Inflammatory macrophage (primary cell): ENCODE measurements at places on chromosomes 1 and 21.

DNA sequence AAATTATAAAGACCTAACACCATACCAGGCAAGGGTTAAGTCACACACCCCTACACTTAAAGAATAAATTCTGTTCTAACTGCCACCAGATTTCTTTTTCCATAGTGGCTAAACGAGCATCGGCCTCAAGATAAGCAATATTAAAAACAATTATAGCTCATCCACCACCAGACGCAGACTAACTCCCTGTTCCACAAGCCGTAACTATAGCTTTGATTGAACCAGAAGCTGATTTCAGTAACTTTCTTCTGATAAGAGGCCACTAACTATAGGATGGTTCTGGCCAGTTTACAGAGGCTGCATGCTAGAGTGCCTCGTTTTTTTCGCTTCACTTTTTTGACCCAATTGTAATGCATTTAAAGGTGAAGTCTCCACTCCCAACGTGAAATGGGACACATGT, 238.8 kb downstream of the MRPL39 start:
- no peak for DNase-seq

DNA sequence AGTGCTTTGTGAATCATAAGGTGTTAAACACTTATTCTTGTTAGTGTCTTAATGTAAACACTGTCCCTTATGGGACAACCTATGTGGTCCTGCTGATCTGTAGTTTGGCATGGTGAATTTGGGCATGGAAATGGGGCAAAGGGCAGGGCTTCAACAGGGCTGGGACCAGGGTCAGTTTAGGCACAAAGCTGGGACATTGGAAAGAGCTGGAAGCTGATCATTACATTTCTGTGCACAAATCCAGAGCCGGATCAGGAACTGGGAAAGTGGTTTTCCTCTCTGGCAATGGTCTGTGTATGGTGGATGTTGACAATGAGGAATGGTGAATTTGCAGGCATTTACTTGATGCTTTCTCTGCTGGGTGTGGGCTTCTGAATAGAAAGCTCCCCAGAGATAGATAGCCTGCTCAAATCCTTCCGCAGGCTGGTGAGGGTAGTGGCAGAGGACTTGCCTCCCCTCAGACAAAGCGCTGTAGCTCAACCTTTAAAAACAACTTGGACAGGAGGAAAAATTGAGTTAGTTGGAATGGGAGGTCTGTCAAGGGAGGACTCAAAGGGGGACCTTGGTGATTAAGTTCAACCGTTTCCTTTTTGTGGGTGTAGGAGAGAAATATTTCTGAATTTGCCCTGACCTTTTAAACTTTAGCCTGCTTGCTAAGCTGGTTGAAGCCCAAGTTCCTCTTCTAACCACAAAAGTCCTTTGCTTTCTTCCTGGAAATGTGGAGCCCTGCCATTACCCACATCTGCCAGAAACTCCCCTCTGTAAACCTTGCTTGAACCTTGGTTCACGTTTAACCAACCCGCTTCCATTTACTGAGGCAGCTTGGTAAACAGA, 35.3 kb downstream of the HLX start:
- peak; percentile 71 for DNase-seq

- DNase-seq, result peak; percentile 36
Measured at GRCh38 chr1:202159534-202160371, 649 bp downstream of the PTPN7 start.

DNA sequence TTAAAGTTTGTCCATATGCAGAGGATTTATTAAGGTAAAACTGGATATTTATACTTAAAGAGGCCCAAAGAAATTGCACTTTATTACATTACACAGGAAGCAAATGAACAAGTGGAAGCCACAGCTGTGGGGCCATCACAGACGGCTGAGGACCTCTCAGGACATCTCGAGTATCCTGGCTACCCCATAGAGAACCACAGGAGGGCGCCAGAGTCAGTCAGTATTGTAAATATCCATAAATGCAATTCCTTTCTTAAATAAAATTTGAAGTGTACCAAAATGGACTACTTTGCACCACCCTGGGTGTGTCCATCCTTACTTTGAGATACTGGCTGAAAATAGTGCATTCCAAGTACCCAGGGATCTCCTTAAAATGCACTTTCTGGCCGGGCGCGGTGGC, 257.2 kb downstream of the MRPL39 start:
- peak; percentile 12 for DNase-seq

DNA sequence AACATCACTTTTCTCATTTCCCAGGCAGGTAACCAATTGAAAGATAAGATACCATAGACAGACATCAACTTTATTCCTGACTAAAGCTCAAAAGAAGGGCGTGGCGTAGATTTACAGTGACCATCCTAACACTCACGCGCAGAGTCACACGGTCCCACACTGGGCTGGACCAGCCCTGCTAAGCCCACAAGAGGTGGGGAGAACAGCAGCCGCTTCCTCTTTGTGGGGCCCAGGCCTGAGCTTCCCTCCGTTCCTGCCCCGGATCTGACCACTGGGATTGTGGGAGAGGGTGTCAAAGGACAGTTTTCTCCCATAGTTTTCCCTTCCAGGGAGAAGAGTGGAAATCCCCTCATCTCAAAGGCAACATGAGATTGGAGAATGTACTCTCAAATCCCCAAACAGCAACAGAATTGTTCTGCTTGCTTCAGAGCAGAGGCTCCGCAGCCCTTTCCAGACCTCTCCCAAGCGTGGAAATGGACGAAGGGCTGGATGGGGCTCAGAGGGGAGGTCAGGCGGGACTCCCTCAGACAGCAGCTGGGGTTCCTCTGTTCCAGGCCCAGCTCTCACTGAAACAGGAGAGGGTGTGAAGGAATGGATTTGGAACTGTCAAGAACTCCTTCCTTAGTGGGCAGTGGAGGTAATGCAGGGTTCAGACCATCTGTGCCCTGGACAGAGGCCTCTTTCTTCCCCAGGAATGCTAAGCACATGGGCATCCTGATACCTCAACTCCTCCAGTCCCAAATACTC, 33.7 kb downstream of the L1TD1 start:
- peak; percentile 38 for DNase-seq

- no peak for DNase-seq
Measured at GRCh38 chr1:224482619-224483018, 48.0 kb upstream of the WDR26 start.

GRCh38 chr1:178310685-178311105, 186.1 kb downstream of the CLEC20A start:
- peak; percentile 85 for DNase-seq

DNA sequence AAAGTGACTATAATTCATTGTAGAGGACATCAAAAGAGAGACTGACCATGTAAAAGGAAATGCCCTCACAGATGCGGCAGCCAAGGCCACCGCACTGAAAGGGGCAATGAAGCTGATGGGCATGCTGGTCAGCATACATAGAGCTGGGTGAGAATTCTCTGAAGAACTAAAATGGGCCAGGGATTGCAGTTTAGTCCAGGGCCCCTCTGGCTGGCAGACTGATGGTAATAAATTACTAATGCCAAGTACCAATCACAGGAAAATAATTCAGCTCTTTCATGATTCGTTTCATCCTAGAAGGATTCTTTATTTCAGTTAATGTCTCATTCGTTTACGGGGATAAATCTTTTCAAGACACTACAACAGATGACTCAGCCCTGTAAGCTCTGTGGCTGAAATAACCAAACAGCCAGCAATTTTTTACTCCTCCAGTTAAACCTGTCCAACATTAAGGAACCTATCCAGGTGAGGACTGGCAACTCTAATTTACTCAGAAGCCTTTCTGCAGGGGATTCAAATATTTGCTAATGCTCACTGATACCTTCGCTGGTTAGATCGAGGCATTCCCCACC, 56.9 kb upstream of the MAP1LC3C start:
- DNase-seq, result no peak

- DNase-seq, result no peak
Measured at GRCh38 chr1:25873120-25873519, 2.4 kb downstream of the PAQR7 start.

DNA sequence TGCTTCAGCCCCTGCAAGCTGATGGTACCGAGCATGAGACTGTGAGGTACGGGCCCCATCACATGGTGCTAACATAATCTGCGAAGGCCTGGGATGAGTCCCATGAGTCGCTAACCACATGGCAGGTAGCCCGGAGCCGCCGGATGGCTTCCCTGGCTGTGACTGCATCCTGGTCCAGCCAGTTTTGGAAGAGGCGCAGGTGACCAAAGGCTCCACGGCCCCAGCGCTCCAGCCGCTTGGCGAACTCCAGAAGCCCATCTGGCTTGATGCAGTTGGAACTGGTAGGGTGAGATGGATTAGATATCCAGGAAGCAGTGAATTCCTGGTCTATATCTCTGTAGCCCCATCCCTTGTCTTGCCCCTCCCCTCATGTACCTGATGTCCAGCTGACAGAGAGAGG, 24.6 kb downstream of the LRRC41 start:
- no peak for DNase-seq

DNA sequence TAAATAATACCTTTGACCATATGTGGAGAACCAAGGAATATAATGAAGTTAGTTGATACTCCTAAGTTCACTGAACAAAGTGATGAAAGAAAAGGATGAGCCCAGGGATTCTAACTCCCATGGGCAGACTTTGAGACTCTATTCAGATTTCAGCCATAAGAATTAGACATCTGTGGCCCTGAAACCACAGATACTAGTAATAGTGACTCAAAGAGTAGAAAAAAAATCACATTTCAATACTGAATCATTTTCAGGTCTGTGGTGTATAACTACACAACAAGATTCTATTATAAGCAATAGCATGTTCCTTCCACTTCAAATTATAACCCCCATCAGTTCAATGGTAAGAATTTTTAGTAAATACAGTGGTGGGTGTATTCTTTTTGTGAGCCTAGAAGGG, 16.4 kb upstream of the F13B start:
- DNase-seq, result no peak

DNA sequence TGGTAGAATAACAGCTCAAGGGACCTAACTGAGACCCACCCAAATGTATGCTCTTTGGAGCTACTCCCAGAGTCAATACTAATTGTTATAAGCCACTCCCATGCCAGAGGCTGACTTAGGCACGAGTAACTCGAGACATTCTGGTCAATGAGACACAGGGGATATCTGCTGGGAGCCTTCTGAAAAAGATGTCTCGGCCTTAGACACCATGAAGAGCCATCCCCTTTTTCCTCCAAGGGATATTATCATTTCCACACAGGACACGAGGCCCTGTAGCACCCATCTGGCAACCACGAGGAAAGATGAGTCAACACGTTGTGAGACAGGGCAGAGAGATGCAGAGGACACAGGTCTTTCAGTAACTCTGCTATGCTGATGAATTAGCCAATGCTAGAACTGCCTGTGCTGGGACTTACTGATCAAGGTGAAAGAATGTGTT, 30.7 kb downstream of the ITPKB start:
- DNase-seq, result peak; percentile 79

GRCh38 chr21:15557925-15558324, 171.9 kb upstream of the USP25 start:
- no peak for DNase-seq

GRCh38 chr1:226888021-226888420, 17.6 kb downstream of the PSEN2 start:
- DNase-seq, result no peak

DNA sequence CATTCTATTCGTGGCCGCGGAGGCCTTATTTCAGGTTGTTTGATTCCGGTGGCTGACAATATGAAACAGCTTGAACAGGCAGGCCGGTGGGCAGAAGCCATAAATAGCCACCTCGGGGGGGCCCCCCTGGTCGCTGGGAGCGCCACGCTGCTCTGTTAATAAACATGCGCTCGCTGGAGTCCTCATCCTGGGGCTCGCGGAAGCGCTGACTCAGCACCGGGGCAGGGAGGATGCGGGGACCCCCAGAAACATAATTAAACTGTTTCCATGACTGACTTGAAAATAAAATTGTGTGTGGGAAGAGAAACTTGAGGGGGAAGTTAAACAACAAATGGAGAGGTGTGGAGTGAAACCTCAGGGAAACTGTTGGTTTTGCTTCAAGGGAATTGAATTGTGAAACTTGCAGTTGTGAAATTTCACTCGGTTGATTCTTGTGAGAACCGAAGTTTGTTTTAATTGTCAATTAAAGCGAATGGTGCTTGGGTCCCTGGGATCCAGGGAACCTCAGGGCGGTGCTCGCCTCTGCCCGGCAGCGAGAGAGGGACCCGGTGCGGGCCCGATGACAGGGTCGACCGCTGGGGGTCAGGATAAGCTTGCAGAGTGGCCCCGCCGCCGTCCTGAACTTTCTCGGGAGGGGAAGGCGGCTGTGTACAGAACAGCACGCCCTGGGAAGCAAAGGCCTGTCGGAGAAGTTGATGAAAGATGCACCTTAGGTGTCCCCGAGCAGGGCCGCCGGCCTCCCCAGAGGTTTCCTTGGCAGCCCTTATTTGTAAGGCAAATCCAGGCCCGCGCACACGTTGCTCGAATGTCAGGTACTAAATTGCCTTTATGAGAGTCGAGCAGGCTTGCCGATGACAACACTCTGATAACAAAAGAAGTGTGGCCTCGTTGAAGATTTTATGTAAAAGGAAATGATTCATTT, 176.9 kb upstream of the LMO4 start:
- peak; percentile 71 for DNase-seq

DNA sequence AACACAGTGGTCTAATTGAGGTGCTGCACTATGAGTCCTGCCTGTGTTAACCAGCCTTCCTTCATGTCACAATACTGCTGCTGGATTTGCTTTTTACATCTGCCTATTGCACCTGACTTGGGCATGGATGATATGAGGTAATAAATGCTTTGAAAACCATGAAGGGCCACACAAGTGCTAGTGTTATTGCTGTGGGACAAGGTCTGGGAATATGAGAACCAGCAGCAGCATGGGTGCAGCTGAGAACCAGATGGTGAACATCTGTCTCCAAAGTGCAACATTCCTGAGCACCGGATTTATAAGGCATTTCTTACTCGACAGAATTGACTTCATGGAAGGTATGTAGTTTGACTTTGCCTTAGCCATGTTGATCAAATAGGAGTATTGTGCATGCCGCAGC, 16.6 kb downstream of the TRIM45 start:
- DNase-seq, result no peak

GRCh38 chr1:18950401-18951026, 6.0 kb downstream of the IFFO2 start:
- peak; percentile 32 for DNase-seq

DNA sequence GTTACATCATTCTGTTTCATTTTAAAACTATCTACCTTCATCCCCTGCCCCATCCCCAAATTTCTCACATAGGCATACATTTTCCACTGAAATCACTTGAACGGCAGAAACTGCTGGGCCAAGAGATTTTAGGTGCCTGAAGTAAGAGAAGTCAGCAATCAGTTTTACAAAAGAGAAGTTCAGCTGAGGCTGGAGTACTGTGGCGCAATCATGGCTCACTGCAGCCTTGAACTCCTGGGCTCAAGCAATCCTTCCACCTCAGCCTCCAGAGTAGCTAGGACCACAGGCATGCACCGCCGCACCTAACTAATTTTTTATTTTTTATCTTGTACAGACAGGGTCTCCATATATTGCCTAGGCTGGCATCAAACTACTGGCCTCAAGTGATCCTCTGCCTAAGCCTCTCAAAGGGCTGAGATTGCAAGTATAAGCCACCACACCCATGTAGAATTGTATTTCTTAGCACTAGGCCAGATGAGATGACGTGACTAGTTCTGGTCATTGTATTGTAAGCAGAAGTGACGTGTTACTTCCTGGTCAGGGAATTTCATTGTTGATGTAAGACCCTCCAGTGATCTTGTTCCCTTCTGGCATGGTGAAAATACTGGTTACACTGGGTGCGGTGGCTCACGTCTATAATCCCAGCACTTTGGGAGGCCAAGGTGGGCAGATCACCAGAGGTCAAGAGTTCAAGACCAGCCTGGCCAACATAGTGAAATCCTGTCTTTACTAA, 7.1 kb downstream of the BECN2 start:
- peak; percentile 66 for DNase-seq
